Tibial artery (tissue), 4 donors: ENCODE measurements at places on chromosomes 13 and 19.

DNA sequence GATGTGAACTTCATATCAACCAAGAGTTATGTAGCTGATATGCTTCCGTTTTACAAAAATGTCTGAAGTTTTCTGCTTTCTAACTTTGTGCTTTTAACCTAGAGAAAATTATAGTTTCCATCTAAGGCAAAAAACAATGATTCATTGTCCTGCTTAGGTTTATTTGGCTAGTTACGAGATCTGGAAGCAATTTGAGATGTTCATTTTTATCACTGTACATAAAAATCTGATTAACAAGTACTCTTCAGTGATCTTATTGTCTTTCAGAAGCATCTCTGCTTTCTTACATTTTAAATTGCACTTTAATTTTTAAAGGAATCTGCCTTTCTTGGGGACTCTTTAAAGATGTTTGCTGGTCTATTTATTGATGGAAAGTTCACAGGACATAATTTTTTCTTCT lies 188.1 kb downstream of the RFC3 start:
- no peak for DNase-seq

DNA sequence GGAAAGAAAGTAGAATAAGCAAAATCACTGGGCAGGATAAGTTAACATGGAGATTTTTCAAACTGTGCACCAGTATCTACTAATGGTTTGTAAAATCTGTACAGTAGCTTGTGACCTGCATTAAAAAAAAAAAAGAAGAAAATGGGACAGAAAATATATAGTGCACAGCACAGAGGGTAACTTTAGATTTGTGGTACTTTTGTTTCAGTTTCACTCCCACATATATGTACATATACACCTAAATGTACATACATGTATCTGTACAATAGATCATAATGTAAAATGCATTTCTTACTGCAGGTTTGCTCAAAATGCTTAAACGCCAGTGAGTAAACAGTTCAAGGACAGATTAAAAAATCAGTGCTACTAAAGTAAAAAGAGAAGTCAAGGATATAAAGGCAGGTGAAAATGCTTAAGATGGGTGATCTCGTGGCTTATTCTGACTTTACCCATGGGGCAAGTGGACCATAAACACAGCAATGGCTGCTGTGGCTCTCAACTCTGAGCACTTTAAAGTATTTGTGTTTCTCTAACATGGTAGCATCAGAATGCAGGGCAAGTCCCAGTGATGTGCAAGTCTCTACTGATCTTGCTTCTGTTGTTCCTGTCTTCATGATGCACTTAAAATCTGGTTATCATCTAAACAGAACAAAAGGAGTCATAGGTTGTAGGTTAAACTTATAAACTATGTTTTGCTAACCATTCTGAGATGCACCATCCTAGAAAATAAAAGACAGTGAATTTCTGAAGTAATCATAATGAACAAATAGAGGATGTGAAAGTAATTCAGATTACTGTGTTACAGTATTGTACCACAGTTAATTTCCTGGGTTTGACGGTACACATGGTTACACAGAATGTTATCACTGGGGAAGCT lies 112.3 kb downstream of the MIPEP start:
- no peak for DNase-seq

- no peak for DNase-seq
These were observed 478.4 kb downstream of the FOXO1 start for GRCh38 chr13:40187841-40188591.

GRCh38 chr13:73056565-73056962 lies 2.2 kb upstream of the KLF5 start:
- no peak for DNase-seq

DNA sequence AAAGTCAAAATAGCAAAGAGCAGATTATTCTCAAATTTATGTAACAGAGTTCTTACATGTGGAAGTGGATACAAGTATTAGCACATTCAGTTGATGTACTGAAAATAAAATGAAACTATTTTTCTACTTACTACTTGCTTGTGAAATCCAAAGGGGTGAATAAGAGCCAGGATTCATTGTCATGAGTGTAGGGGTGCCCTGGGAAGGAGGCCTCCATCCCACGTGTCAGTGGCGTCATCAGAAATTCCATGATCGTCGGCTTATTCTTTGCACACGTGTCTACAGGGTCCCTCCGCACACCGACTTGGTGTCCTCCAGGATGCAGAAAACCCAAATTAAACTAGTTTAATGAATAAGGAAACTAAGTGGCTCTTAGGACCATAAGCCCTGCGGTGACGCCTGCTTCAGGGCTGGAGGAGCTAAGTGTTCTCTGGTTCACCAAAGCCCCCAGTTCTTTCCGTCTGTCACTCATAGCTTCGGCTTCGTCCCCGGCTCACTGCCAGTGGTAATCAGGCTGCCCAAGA lies 55.5 kb downstream of the IRS2 start:
- no peak for DNase-seq

DNA sequence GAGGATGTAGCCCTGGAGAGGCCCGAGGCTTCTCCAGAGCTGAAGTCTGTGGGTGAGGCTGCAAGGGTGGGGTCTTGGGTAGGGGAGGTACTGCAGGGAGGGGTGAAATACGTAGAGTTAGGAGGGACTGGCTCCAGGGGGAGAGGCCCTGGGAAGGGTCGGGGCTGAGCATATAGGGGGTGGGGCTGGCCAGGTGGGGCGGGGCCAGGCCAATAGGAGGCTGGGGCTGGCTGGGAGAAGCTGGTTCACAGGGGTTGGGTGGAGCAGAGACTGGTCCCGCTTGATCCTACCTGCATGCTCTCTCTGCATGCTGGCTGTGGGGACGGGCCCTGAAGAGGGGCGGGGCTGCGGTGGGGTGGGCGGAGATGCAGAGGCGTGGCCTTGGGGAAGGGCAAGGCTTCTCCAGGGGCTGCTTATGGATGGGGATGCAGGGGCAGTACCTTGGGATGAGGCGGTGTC lies 51.9 kb downstream of the CELF5 start:
- no peak for DNase-seq

DNA sequence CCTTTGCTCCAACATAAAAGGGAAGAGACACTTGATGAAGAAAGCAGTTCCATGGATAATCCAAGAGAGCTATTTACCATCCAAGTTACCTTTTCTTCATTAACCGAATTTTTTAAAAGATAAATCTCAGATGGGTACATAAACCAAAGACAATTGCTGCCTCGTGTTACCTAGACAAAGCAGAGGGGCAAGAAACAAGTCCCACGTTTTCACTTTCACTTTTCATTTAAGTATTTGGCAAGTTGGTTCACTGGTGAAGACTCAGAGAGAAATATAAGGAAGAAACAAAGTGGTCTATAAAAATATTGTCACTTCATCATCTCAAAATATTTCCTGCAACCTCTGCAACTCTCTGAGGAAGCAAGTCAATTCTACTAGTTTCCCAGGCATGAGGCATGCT lies 446.1 kb downstream of the FGF14 start:
- no peak for DNase-seq

DNA sequence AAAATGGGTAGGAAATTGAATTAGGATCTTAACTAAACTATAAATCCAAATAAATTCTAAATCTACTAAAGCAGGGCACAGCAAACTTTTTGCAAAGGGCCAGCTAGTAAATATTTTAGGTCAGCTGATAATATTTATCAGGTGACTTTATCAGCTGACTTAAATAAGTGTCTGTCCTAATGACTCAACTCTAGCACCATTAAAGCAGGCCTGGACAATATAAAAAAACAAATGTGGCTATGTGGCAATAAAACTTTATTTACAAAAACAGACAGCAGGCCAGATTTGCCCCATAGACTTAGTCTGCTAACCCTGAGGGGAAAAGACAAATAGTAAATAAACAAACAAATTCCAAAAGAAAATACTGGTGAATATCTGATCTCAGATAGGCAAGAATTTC lies 27.7 kb upstream of the DOCK9 start:
- no peak for DNase-seq

DNA sequence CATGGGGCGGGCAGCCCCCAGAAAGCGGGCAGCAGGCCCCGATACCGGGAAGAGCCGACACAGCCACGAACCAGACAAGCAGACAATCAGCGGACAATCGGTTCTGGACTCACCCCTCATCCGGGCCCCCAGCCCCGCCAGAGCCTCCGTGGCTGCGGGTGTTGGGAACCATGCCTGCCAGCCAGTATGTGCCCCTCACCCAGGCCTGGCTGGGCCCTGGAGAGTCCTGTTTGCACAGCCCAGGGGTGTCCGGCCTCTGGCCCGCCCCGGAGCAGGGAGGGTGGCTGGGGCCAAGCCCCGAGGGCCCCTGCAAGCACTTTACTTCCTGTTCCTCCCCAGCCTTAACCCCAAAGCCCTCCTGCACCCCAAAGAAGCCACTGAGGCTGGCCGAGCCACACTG lies 7.8 kb downstream of the PODNL1 start:
- no peak for DNase-seq

DNA sequence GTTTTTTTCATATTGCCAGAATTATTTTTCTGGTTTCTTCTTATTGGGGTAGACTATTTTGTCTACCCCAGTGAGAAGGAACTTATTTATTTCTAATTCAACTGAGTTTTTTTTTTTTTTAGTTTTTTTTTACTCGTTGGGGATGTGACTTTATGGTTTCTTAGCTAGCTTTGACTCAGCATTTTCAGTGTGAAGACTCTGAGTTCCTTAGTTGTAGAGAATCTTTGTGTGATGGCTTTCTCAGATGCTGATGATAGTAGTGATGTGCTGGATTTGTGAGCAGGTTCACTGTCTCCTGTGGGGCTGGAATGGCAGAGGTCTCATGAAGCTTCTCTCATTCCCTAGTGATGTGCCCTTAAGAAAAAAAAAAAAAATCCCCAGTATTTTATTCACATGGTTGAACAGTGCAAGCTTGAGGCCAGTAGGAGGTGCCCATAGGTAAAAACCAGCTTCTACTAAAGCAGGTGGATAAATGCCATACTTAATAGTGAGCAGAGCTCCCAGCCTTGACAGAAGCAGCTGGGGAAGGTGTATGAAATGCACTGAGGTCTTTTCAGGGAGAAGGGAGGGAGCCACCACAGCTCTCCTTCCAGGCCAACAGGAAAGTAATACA lies 106.2 kb upstream of the KLF5 start:
- no peak for DNase-seq

DNA sequence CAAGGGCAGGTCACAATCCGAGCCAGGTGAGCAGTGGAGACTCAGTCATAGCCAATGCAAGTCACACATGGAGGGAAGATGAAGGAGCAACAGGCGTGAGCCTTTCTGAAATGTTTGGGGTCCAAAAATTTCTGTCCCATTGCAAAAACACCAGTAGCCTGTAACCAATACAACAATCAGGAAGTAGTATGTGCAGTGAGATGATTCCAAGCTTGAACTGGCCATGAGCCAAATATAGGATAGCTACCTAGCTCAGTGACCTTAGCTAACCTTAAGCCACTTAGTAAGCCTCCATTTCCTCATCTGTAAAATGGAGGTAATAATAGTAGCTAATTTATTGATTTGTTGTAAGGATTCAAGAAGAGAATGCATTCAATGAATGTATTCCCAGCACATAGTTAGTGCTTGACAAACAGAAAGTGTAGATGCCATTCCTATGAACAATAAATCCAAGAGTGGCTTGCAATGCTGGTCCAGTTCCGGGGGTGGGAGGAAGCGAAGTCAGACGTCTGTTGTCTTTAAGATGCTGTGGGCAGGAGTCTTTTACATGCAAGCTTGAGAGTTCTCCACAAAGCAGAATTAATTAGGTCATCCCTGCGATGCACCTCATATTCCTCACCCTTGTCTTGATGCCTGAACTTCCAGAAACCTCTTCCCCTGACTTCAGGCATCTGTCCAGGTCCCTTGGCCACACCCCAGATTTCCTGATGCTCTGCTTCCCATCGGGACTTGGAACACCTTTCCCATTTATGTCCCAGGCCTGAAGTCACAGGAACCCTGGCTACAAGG lies 195.7 kb upstream of the UBL3 start:
- DNase-seq, result no peak

- DNase-seq, result peak; percentile 78
These were observed 22.2 kb downstream of the SIGLEC5 start for GRCh38 chr19:51607920-51608562.

DNA sequence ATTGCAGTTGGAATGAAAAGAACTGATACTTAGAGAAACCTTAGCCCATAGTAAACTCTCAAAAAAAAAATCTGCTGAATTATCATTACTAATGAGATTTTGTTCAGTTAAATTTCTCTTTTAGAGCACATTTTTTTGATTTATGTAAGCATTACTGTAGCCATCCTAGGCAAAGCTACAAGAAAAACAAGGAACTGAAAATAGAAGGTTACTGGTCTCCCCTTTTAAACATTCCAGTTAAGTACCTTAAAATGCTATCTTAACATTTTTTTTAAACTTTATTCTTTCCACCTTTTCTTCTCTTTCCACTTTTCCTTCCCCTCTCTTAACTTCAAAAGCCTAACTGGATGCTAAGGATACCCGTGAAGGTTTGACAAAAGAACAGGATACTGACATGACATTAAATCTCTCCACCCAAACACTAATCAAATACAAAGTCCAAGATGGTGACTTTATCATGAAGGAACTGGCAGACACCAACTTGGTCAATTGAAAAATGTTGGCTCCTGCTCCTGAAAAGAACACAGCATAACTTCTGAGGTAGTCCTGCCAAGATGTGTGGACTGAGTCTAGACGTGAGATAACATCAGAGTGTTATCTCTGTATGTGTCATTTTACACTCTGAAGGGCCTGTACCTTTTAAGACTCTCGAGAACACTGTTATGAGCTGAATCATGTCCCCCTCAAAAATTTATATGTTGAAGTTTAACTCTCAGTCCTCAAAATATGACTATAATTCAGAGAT lies 29.5 kb upstream of the SACS start:
- no peak for DNase-seq

DNA sequence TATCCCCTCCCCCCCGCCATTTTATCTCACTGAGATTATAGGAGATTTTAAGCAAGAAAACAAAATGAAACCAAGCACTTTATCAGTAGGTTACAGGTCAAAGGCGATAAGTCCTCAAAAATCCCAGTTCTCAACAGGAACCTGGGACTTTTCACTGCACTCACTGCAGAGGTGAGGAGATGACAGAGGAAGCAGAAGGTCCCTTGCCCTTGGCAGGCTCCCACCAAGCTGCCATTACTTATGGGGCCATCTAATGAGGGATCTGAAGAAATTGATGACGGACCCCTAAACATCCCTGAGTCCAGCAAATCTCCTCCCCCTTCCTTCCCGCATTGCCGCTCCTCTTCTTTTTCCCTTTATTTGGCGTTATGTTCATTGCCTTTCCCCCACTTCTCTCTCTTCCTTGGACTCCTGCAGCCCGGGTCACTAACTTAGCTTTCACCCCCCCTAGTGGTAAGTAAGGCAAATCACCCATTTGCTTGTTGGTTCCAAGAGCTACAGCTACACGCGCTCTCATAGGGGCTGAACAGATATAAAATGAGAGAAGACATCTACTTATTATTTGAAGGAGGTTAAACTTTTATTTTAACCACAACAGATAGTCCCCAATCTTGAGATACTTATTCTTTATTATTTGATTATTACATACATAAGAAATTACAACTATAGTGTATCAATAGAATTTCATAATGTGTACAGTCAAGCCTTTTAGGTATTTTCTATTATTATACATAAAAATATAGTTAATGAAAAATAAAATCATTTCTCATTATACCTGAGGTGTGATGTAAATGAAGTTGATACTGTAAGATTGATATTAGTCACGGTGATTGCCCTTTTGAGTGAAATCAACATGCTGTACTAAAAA lies 52.0 kb upstream of the ARGLU1 start:
- no peak for DNase-seq

GRCh38 chr19:11182994-11183393 lies 14.4 kb downstream of the KANK2 start:
- no peak for DNase-seq

- no peak for DNase-seq
These were observed 126.3 kb downstream of the UQCRFS1 start for GRCh38 chr19:29086646-29087045.
